ENCODE measurements at places on chromosomes 3 and 15.

GRCh38 chr15:75177360-75178071 lies 24.2 kb upstream of the C15orf39 start:
- no peak for DNase-seq

GRCh38 chr3:183189641-183190040 lies 27.1 kb upstream of the LAMP3 start:
- DNase-seq = no peak

DNA sequence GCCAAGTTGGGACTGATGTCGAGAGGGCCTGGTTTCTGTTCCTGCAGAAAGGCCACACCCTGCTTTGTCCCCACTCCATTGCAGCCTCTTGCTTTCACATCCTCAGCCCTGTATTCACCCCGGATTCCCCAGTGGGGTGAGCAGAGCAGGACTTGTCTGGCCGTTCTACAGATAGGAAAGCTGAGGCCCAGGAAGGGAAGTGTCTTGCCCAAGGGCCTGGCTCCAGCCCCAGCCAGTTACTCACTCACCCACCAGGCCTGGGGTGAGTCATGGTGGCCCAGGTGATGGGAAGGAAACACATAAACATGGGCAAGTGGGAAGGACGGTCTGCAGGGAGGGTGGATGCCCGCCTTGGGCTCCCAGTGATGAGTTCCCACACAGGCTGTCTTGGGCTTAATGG lies 6.1 kb upstream of the DUSP7 start:
- DNase-seq = no peak

- DNase-seq = no peak
Observed at GRCh38 chr3:130823241-130823884, 70.5 kb upstream of the ATP2C1 start.

GRCh38 chr15:56944485-56944884 lies 26.0 kb downstream of the TCF12 start:
- DNase-seq = no peak

DNA sequence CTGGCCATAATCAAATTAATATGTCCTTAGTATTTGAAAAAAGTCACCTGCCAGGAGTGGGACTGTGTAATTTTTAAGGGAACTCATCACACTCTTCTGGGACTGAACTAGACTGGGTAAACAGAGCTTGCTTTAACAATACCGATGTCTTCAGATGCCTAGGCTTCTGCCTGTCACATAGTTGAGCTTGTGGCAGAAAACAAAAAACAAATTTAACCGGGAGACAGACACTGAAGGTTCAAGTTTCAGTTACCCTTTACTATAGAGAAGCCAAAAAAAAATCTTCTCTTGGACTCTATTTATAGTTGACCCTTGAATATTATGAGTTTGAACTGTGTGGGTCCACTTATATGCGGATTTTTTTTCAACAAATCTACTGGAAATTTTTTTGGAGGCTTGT lies 10.8 kb downstream of the PPP1R2 start:
- no peak for DNase-seq

DNA sequence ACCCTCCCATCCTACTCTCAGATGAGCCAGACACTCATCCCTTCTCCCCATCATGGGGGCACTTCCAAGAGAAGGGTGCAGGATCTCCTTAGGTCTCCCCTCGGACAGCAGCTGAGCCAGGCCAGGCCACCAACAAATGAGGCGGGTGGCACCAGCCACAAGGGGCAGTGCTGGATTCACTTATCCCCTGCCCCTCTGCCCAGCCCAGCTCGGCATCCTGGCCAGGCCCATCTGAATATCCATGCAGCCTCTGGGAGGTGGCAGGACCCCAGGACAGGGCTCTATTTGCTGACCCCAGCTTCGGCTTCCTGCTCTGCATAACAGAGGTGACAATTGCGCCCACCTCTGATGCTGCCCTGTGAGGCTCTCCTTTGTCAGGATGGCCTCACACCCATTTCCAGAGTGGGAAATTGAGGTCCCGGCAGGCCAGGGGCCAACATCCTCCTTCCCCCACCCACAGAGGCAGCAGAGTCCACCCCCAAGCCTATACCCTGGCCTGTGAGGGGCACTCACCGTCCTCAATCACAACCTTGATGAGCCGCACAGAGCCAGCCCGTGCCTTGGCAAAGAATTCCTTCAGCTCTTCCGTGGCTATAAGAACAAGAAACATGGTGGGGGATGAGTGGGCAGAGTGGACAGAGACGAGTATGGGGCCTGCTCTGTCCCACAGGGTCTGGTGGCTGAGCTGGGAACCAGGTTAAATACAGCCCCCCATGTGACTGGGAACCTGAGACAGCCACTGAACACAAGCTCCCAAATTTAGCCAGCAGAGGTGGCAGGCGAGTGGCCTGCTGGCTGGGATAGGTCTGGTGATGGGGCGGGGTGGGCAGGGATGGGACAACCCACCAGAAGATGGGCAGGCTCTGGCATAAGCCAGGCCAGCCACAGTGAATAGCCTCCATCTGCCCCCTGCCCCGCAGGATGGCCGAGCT lies 4.2 kb downstream of the TWF2 start:
- DNase-seq = no peak

- no peak for DNase-seq
Observed at GRCh38 chr15:100158356-100158755, 183.4 kb downstream of the ADAMTS17 start.

GRCh38 chr3:16352428-16352827 lies 87.4 kb downstream of the OXNAD1 start:
- DNase-seq = no peak

GRCh38 chr15:64503197-64503596 lies 42.8 kb downstream of the ZNF609 start:
- DNase-seq = no peak

- no peak for DNase-seq
Observed at GRCh38 chr15:25609371-25609770, 170.5 kb upstream of the UBE3A start.

GRCh38 chr3:44013967-44014366 lies 227.7 kb upstream of the TOPAZ1 start:
- DNase-seq = no peak

- DNase-seq = no peak
Observed at GRCh38 chr3:22526266-22526837, 676.8 kb upstream of the UBE2E2 start.

DNA sequence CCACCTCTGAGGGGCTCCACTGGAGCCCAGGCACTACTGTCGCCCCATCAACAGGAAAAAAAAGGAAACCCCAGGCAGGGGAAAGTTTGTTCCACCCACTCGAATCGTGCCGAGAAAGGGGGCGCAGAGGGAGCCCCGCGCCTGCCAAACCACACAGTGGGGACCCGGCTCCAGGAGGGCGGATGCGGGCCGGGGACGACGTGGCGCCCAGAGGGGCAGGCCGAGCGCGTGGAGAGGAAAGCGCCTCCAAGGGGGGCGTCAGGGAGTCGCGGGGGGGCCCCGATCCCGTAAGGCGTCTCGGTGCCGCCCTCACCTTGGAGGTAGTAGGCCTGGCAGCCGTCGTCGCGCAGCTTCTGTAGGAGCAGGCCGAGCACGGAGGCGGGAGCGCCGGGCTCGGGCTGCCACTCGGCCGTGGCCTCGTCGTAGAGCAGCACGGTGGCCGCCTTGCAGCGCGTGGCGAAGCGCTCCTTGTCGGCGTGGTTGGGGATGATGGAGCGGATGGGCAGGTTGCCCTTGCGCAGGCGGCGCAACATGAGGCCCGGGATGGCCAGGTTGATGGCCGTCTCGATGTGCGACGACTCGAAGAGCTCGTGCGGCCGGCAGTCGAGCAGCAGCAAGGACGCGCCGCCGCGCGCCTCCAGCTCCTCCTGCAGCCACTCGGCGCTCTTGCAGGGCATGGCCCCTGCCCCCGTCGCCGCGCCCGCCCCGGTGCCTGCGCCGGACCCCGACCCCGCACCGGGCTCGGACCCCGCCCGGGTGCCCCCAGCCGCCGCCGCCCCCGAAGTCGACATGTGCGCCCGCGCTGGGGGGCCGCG lies 627 bp downstream of the DUSP7 start:
- DNase-seq = no peak

GRCh38 chr15:29952225-29952624 lies 130.0 kb upstream of the TJP1 start:
- no peak for DNase-seq

GRCh38 chr3:137020315-137020714 lies 62.5 kb downstream of the IL20RB start:
- no peak for DNase-seq

DNA sequence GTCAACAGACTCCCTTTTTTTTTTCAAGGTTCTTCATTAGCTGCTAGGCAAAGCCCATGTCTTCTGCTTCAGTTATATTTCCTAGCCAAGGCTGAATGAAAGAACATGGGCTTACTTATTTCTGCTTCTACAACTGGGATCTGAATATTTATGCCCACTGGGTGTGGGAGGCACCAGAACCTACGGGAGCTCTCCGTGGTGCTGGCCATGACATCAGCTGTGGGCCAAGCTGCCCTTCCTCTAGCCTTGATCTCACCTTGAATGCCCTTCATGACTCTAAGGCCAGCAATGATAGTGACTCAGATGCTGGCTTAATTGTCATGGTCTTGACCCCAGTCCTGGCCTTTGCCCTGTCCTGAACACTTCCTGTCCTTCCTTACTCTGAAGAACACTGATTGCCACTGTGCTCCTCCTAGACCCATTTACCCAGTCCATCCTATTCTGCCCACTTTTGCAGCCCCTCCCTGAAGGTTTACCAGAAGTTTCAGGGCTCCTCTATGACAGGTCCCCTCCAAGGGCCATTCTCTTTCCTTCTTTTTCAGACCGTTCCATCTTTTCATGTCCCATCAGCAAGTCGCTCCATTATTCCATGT lies 32.8 kb upstream of the PRR20G start:
- DNase-seq = no peak

- DNase-seq = no peak
Observed at GRCh38 chr3:106428565-106428994, 559.8 kb upstream of the CBLB start.

- DNase-seq = no peak
Observed at GRCh38 chr3:129504471-129505100, 23.9 kb upstream of the RHO start.
